ENCODE measurements at places on chromosomes 2 and 18.

GRCh38 chr18:32439802-32440201 lies 30.9 kb downstream of the GAREM1 start:
- DNase-seq, result peak; percentile 29

DNA sequence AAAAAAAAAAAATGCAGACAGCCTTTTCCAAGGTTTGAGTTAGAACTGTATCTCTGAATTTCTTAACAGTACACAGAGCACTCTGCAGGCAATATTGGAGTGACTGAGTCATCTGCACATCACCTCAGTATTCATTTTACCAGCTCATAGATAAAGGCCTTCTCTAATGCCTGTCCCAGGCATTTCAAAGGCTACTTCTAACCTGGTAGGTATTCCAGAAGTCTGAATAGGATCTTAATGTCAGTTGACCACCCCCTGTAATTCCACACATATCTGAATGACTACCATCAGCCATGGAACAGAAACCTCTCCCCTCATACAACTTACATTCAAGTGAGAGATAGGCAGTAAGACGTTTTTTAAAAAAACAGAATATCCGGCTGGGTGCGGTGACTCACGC lies 9.0 kb downstream of the METTL21A start:
- no peak for DNase-seq

DNA sequence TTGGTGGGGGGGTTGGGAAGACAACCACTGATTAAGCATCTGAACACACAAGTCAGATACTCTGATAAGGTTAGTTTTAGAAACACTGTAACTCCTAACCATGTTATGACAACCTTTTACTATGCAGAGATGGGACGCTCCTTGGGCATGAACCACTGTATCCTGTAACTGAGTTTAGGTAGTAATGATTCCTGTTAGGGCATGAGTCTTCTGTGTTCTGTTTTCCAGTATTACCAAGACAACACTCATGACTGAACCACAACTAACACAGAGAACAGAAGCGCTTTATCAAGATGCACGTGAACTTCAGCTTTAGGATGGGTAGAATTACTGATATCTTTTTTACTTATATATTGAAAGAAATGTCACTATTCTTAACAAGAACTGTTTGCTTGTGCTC lies 14.1 kb upstream of the CREB1 start:
- no peak for DNase-seq

- no peak for DNase-seq
Measured at GRCh38 chr2:196399722-196400691, 228.6 kb upstream of the STK17B start.

DNA sequence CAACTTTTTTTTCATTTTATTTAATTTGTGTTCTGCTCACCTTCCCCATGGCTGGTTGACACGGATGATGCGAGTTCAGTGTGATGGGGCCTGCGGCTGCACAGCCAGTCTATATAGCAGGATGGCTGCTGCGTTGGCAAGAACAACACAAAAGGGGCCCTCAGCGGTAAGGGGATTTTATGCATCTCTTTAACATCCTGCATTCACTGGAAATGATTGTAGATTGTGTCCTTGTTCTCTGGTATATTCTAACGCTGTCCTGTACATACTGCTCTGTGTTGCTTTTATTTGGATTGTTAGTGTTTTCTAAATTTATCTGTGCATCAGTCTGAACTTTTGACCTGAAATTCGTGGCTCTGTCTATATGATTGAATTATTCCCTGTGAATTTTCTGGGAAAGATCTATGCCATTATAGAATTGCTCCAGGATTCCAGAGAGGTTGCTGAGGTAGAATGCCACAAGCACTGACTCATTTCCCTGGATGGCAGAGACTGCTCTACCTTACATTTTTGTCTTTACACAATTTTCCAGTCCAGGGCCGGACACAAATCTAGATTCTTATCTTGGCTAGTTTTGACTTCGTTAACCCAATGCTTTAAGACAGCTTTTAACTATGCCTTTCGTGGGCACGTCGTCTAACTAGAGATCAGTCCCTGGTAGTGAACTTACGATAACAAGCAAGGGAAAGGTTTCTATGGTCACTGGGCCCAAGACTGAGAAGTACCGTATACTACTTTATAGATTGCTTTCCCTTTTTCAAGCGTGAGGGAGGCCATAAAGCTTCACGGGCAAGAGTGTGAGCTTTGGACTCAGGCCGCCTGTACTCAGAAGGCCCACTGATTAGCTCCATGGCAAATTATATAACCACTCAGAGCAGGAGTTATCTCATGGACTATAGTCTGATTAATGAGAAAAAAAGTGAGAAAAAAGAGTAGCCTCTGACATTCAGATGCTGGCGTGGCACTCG lies at the start of gene CRYGC:
Gene CRYGC (minus strand): TSS at position 85 of the 968 bp plus-strand sequence. CDS start 36 bp downstream, at position 49.
- DNase-seq, result no peak

GRCh38 chr2:46803911-46804670 lies 111.5 kb downstream of the MCFD2 start:
- DNase-seq, result no peak

- DNase-seq, result no peak
Measured at GRCh38 chr18:23968638-23969604, 45.6 kb upstream of the TTC39C start.

DNA sequence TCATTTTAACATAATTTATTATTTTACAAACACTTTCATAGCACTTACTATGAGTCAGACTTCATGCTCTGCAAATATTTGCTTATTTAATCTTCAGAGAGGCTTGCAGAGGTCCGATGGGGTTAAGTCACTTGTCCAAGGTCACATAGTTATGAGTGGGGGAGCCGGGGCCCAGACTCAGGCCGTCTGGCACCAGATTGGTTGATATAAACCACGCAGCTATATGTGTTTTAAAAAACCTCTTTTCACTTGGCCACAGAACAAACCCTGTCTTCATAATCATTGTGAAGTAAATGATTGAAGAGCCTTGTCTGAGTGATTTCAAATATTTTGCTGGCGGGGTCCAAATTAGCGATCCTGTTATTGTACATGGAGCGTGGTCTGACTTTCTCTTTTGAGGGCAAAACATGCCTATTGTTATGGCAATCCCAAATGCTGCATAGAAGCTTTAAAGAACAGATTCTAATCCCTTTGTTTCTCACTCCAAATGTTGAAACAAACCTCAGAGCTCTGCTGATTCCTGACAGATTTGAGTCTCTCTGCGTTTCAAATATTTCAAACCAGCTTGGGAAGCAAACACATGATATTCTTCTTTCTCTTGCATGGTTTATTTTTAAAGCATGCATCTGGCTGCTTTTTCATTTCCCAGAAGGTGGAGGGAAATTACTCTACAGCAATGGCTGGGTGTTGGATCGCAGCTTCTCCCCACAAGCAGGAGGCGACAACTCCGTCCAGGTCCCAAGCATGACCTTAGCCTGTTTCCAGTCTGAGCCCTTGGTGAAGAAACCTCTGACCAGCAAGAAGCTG lies 142.4 kb downstream of the DDX1 start:
- DNase-seq, result no peak

DNA sequence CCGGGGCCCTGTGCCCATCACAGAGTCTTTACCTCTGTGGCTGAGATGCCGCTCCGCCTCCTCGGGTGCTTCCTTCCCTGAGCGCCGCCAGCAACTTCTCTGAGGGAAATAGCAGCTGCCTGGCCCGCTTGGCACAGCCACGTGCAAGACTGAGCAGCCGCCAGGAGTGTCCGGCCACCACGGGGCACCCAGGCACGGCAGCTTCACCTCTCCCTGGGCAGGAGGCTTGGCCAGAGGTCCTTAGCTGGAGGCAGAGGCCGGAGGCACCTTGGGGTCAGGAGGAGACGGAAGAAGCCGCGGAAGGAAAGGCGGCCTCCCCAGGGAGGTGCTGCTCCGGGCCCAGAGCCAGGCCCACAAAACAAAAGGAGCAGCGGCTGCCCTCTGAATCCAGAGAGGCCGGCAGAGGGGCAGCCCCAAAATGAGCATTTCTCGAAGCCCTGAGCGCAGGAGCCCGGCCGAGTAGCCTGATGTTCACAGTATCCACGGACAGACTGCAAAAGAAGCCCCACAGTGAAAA lies 6.0 kb upstream of the LIMS2 start:
- no peak for DNase-seq

DNA sequence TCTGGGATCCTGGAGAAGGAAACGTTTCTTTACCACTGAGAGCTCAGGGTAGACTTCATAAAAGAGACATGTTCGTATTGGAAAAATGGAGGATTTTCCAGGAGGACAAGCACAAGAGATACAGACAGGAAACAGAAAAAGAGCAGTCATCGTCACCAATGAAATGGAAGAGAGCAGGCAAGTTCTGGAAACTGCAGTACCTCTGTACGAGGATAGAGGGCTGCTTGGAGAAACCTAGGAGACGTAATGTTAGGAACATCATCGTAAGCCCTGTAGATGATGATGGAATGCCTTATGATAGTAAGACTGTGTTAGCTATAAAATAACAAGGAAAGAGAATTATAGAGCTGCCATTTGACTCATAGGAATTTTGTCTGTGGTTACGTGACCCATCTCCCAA lies 121.1 kb upstream of the KLHL14 start:
- no peak for DNase-seq

GRCh38 chr18:56085551-56085950 lies 497.6 kb upstream of the TCF4 start:
- DNase-seq, result no peak

GRCh38 chr2:15378148-15378908 lies 182.8 kb downstream of the NBAS start:
- no peak for DNase-seq

GRCh38 chr2:160835166-160835565 lies 325.1 kb upstream of the TANK start:
- no peak for DNase-seq

GRCh38 chr2:67828066-67828465 lies 234.7 kb downstream of the C1D start:
- DNase-seq, result peak; percentile 32

GRCh38 chr2:468648-469336 lies 180.9 kb upstream of the ALKAL2 start:
- DNase-seq, result no peak

- no peak for DNase-seq
Measured at GRCh38 chr18:13551305-13551603, 175.1 kb downstream of the FAM210A start.

- no peak for DNase-seq
Measured at GRCh38 chr18:41197967-41198366, 757.1 kb upstream of the PIK3C3 start.

DNA sequence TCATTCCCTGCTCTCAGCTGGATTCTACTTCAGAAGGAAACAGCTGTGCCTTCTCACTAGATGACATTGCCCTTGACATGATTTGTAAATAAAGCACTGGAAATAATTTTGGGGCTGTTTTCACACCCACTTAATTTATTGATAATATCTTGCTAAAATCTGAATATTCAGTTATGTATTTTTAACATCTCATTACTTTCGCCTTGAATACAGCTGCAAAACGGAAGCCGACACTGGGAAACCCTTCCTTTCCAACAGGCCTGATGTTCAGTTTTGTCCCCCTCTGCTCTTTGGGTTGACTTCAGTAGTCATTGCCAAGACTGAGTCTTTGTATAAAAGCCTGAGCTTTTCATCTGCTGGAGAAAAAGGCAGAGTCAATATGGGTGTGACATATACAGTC lies 82.7 kb downstream of the DOCK10 start:
- DNase-seq, result no peak

DNA sequence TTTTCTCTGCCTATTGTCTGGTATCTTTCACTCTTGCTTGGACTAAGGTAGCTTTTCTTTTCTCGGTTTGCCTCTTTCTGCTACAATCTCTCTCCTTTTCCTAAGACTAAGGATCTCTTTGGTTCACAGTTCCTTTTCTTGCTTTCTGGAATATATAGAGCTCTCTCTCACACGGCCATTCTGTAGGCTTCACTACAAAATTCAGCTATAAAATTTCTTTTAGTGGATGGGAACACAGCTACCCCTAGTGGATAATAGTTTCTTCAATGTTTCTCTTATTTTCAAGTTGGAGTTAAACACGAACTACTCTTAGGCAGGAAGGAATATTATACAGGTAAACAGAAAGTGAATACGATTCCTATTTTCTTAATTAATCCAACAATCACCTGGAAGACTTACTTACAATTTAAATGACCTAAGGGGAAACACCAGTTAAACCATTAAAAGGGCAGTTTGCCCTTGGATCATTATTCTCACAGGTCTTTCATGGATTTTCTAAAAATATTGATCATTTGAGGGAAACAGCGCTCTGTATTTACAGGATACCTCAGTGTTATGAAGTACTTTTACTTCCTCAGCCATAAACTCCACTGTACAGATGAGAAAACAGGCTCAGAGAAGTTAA lies 140.5 kb downstream of the LRP2 start:
- no peak for DNase-seq
